T-helper 1 cell (primary cell): ENCODE measurements at places on chromosomes 13 and 19.

DNA sequence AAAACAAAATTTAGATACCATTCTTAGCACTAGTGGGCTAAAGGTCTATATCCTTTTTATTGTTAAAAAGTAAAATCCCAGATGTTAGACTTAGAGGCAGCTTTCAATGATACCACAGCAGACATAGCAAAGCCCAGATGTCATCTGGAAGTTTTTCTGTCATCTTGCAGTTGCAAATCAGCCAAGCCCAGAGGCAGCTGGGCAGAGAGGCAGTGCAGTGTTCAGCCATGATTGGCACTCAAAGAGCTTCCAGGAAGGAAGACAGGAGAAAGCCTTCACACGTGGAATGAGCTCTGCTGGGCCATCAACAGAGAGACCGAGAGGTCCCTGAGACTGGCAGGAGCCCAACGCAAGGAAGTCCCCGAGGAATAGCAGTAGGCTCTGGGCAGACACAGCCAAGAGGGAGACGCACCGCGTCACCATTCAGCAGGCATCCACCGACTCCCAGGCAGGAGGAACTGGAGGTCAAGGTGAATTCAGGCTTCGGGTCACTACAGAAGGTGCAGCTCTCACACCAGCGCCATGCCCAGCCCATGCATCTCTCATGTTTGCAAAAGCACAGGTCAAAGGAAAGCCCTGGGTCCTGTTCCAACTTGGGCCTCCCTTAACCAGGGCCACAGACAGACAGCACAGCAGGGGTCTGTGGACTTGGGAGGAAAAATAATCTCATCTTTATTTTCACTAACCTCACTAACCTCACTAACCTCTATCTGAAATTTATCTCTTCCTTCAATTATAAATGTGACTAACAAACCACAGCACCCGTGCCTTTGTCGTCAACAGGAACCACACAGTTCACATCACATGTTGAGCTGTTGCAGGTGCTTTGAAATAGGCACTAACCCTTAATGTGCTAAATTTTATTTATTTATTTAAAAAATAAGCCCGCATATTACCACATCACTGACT lies 54.9 kb downstream of the TUBGCP3 start:
- peak; percentile 3 for DNase-seq

- DNase-seq = peak; percentile 73
Measured at GRCh38 chr13:25806264-25806974, 245.4 kb downstream of the SHISA2 start.

- no peak for DNase-seq
Measured at GRCh38 chr19:44356383-44357111, at the start of gene ZNF112. Gene ZNF112 (minus strand): TSS chr19:44356680. CDS start chr19:44340539, 16,141 bp downstream.

- DNase-seq = no peak
Measured at GRCh38 chr13:65615506-65615905, 1614.6 kb downstream of the PCDH9 start.

GRCh38 chr13:29562786-29563438 lies 32.6 kb downstream of the SLC7A1 start:
- no peak for DNase-seq

DNA sequence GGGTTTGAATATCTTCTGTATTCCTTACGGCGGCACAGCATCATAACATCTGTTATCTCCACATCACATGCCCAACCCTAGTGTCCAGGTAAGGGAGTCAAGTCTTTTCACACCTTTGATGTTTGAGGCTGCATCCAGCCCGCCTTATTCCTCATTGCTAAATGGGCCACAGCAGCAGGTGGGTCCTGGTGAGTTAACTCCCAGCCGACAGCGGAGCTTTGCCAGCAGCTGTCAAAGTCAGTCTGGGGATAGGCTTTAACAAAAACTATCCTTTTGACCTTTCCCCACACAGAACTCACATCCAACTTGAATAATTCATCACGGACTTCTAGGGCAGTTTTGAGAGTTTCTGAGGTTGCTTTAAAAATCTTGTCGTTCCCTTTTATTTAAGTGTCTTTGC lies 235.1 kb downstream of the DLEU7 start:
- DNase-seq = no peak

GRCh38 chr13:44573071-44573470 lies 3.1 kb downstream of the TSC22D1 start:
- DNase-seq = no peak

GRCh38 chr19:20321139-20321763 lies 154.2 kb downstream of the ZNF486 start:
- DNase-seq = no peak

DNA sequence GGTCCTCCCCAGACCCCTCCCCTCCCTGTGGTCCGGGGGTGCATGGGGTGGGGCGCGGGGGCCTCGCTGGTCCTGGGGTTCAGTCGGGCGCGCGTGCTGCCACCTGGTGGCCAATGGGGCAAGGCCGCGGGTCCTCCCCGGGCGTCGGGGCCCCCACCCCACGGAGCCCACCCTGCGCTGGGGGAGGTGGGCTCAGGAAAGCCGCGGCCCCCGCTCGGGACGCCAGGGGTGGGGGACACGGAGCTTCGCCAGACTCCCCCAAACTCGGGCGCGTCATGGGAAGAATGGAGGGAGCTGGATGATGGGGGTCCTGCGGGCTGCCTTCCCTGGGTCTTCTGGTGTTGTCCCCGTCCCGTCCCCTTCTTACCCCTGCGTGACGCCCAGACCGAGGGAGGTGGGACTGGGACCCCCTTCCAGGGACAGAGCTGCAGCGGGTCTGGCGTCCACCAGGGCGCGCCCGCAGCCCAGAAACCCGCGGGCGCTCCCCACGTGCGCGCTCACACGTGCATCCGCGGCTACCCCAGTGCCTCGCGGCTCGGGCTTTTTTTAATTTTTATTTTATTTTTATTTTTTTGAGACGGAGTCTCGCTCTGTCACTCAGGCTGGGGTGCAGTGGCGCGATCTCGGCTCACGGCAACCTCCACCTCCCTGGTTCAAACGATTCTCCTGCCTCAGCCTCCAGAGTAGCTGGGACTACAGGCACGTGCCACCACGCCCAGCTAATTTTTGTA lies 19.8 kb upstream of the TCF3 start:
- peak; percentile 31 for DNase-seq

GRCh38 chr13:39540929-39541605 lies 61.9 kb downstream of the LHFPL6 start:
- DNase-seq = no peak

- DNase-seq = no peak
Measured at GRCh38 chr13:108561149-108561548, 68.3 kb upstream of the MYO16 start.

DNA sequence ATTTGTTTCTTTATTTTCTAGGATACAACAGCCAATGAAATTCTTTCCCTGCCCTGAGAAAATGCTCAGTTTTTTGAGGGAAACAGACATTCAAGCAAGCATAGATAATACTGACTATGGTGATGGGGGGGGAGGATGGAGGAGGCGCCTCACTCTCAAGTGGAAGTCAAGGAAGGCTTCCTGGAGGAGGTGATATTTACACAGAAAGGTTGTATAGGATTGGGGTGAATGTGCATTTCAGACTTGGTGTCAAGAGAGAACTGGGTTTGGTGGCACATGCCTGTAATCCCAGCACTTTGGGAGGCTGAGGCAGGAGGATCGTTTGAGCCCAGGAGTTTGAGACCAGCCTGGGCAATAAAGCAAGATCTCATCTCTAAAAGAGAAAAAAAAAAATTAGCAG lies 12.2 kb upstream of the ADGRE1 start:
- no peak for DNase-seq

DNA sequence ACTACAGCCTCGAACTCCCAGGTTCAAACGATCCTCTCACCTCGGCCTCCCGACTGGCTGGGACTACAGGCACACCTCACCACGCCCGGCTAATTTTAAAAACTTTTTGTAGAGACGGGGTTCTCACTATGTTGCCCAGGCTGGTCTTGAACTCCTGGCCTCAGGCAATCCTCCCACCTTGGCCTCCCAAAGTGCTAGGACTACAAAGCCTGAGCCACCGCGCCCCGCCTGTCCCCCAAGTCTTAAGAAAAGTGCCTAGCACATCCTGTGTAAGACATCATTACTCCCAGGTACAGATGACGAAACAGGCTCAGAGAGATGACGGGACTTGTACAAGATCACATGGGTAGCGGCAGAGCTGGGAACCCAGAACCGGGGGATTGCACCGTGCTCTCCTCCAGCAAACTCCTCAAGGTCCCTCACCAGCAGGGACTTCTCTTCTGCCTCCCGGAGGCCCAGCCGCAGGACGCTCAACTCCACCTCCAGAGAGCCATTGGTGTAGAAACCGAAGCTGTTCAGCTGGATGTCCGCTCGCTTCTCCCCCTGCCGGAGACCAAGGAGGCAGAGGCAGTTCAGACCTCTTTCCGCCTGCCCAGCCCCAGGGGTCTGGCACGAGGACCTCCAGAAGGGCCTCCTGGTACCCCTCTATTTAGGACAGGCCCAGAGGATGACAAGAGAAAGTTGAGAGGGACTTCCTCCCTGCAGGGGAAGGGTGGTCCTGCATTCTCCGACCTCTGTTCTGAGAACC lies 1.0 kb downstream of the GPR108 start:
- DNase-seq = peak; percentile 88

DNA sequence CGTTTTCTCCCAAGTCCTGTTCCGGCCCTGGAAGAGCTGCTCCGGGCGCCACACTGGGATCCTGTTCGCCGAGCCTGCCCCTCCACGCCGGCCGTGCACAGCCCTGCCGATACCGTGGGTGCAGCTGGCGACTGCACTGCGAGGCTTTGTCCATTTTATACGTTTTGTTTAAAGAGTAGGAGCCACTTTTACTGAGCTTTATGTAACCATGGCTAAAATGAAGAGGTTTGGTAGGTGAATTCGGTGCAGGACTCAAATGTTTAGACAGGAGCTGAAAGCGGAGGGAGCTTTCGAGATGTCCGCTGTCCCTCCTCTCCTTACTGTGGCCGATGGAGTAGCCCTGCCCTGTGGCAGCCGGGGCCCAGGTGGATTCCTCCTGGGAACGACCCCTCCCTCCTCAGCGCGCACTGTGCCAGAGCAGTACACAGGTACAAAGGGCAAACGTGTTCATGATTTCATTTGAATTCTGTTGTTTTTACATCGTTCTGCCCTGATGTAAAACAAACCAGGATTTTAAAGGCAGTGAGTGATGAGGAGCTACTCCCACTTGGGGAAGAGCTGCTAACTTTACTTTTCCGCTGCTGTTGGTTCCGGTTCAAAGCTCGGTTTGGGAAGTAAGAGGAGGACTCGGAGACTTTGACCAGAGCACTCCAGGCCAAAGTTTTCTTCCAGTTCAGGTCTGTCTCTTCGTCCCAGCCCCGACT lies 1.7 kb downstream of the COL4A2 start:
- no peak for DNase-seq

DNA sequence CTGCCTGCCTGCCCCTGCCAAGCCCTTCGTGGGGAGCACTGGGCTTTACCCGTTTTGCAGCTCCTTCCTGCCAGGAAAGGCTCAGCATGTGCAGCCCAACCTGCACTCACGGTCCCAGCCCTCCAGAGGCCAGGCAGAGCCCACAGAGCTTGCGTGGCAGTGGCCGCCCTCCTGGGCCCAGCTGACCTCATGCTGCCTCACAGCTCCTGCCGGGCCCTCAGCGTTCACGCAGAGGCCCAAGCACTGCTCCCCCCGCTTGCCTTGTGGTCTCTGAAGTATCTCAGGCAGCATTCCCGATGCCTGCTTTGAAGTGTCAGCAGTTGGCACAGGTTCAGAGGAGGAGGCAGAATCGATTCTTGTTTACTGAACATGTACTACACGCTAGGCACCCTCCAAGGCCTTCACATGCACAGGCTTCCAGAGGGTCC lies 32.5 kb downstream of the CAPN12 start:
- no peak for DNase-seq

DNA sequence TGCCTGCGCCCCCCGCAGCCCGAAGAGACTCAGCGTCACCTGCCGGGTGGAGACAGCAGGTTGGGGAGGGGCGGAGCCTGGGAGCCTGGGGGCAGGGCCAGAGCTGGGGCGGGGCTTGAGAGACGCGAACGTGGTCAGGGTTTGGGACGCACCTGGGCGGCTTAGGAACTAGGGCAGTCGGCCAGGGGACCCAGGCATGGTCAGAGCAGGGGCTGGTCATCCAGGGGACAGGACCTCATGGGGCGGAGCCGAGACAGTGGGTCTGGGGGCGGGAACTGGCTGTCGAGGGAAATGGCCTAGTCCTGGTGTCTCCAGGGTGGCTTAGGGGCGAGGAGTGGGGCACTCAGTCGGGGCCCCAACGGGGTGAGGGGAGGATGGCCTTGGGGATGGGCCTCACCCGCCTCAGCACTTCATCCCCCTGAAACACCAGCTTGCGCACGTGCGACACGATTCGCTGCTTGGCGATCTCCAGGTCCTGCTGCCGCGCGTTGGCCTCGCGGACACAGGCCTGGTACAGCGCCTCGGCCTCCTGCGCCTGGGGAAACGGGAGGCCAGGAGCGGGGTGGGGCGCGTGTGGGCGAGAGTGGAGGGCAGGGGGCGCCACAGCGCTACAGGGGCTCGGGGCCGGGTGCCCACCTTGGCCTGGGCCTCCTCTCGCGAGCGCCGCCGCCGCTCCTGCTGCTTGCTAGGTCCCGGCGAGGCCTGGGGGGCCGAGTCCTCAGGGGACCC lies 5.8 kb downstream of the GMIP start:
- no peak for DNase-seq
